ENCODE measurements at places on chromosomes 4 and X. TPM values are rescaled to one million over a fixed set of nuclear protein-coding genes. Genes with fewer than 3 reads are reported as not detected.

Gene DCAF4L1
- not detected for total RNA-seq

Gene EGF
- total RNA-seq = 1.4 TPM

Gene NUP62CL
- total RNA-seq = not detected

Gene PRR32
- not detected for total RNA-seq

Gene FABP2
- not detected for total RNA-seq

Gene HSFX2
- total RNA-seq = not detected

Gene GSX2
- total RNA-seq = not detected

Gene LIMCH1
- total RNA-seq = 18.4 TPM

Gene SYTL5
- 0.10 TPM for total RNA-seq

Gene NLRP2B
- total RNA-seq = not detected

Gene MXRA5
- total RNA-seq = 10.4 TPM

Gene MAMLD1
- 4.6 TPM for total RNA-seq

Gene ACTRT1
- total RNA-seq = not detected

Gene CBR4
- 9.5 TPM for total RNA-seq

Gene PCDH11X
- not detected for total RNA-seq

- no peaks in the 10 kb centered on the region for H3K4me1 ChIP-seq
- H3K4me3 ChIP-seq = no peak overlapping the region
- H3K27ac ChIP-seq = no peak overlapping the region
Observed at GRCh38 chrX:112678831-112679230, 907 bp downstream of the LHFPL1 start.

GRCh38 chrX:17595456-17596035, 141.7 kb upstream of the SCML1 start:
- H3K27me3 ChIP-seq = peaks cover 3% of the 10 kb centered on the region
- DNase-seq = peak; percentile 56
- H3K27ac ChIP-seq = peak overlapping the region; percentile 72

GRCh38 chr4:54852054-54852453, 194.3 kb downstream of the KIT start:
- no peak overlapping the region for H3K4me3 ChIP-seq
- no peaks in the 10 kb centered on the region for H3K36me3 ChIP-seq
- H3K4me1 ChIP-seq = no peaks in the 10 kb centered on the region

DNA sequence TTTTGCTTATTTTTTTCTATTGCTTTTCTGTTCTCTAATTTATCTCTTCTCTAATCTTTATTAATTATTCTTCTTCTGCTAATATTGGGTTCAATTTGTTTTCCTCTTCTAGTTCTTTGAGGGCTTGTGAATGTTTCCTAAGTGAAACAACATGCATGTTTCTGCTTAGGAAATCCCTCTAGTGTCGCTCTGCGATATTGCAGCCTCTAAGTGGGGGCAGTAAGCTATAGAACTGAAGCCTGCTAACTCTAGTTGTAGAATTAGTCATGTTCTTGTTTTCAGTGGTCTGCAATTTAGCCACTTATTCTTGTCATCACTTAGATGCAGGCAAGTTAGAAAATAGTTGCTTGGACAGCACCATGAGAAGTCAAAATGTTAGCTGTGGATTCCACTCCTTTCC, 222.6 kb downstream of the SPIN4 start:
- no peak overlapping the region for H3K27ac ChIP-seq
- no peaks in the 10 kb centered on the region for H3K4me1 ChIP-seq
- H3K36me3 ChIP-seq = no peaks in the 10 kb centered on the region
- peak; percentile 5 for DNase-seq
- no peak overlapping the region for H3K4me3 ChIP-seq

DNA sequence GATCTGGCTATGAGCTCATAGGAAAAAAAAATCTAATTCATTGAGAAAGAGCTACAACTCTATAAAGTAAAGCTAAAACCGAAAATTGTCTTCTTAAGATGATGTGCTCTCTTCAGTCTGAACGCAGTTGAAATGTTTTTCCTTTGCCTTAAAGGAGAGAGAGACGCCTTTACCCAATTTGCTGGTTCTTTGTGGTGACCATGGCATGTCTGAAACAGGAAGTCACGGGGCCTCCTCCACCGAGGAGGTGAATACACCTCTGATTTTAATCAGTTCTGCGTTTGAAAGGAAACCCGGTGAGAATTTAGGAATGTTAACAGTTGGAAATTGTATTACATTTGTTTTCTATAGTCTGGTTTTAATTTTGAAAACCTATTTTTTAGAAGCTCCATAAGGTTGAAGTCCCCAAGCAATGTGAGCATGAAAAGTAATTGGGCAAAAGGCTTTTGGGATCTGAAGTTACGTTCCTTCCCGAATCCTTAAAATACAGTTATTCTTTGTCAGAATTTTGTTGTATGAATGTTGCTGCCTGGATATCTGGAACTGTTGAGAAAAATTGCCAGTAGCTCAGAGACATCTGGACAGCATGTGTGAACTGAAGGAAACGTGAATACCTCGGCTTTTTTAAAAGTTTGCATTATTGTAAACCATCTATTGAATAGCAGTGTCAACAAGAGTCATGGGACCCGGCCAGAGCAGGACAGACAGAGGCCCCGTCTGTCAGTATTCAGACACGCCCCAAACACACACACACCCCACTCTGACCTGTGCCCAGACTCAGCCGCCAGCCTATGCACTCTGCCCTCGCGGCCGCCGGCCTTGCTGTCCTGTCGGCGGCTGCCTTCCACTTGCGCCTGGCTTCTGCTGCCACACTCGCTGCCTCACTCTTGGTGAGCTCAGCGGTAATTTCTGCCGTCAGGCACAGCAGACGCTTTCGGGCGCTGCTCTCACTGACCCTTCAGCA, 9.9 kb downstream of the PIGG start:
- no peak overlapping the region for H3K4me3 ChIP-seq
- H3K4me1 ChIP-seq = no peaks in the 10 kb centered on the region

DNA sequence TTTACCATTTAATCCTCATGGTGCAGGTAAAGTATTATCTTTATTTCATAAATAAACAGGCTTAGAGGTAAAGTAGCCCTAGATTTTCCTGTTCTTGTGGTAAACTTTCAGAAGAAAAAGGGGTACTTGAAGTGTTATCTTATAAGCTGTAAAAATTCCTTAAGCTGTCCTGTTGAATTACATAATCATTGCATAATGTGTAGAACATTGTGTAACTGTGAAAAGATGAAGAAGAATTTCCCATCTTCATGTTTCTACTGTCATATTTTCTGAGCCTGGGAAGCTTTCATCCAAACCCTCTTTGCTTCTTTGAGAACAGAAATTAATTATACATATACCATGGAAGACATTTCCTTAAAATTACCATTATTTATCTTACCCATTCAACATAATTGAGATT, 90.5 kb downstream of the ELOVL6 start:
- H3K27me3 ChIP-seq = peaks cover 2% of the 10 kb centered on the region
- peaks cover 8% of the 10 kb centered on the region for H3K36me3 ChIP-seq
- no peak overlapping the region for H3K27ac ChIP-seq
- H3K4me3 ChIP-seq = no peak overlapping the region
- DNase-seq = no peak

DNA sequence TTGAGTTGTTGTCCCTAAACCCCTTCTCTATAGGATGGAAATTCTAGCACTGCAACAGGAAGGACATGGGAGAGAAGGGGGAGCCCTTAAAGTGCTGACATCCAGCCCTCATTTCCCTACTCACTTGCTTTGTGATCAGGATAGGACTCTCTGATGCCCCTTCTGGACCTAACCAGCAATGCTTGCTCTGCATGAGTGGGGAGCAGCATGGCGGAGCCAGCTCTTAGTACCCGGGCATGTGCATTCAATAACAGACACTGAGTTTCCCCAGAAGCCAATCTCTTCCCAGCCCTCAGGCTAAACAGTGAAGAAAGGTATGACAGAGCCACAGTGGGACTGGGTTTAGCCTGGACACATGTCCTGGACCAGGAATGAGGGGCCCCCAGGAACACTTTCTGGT, 14.0 kb downstream of the SOD3 start:
- no peaks in the 10 kb centered on the region for H3K27me3 ChIP-seq
- H3K4me1 ChIP-seq = peaks cover 16% of the 10 kb centered on the region
- no peak overlapping the region for H3K4me3 ChIP-seq
- H3K36me3 ChIP-seq = peaks cover 22% of the 10 kb centered on the region
- H3K27ac ChIP-seq = peak overlapping the region; percentile 41

DNA sequence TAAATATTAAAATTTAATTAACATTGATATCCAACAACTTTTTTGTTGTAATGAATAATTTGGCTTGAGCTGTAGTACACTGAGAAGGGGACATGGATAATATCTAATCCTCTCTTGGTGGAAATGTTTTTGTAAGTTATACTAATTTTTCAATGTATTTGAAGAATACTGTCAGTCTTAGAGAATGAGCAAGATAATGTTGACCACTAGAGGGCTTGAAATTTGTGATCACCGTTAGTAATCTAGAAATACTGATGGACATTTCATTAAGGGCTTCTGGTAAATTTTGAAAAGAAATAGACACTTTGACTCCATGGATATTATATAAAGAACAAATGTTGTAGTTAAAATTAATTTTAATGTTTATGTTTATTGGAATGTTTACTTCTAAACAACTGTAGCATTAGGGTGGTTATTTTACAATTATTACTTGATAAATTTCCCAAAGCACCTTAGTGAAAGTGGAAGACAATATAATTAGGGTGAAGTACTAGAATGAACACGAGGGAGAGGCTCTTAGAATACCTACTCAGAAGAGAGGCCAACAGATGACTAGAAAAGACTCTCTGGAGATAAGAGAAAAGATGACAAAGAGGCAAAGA, 20.0 kb upstream of the CAMK2D start:
- no peak overlapping the region for H3K4me3 ChIP-seq
- H3K4me1 ChIP-seq = peaks cover 31% of the 10 kb centered on the region
- H3K36me3 ChIP-seq = no peaks in the 10 kb centered on the region
- no peak overlapping the region for H3K27ac ChIP-seq

DNA sequence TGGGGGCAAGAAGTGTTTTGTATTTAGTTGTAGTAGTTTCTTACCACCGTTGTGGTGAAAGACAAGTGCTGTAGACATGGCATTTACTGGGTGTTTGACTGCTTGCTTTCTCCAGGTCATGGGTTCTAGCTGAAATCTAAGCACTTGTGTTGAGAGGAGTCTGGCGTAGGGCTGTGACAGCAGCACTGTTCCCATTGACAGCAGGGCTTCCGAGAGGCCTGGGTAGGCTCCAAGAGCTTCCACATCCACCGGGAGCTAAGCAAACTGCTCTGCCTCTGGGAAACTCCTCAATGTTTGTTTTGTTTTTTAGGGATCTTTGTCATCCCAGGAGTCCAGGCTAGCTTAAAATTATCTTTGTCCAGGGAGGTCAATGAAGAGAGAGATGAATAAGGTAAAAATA, 44.3 kb downstream of the BMPR1B start:
- H3K27ac ChIP-seq = no peak overlapping the region
- no peak for DNase-seq
- no peak overlapping the region for H3K4me3 ChIP-seq
- peaks cover 12% of the 10 kb centered on the region for H3K27me3 ChIP-seq

DNA sequence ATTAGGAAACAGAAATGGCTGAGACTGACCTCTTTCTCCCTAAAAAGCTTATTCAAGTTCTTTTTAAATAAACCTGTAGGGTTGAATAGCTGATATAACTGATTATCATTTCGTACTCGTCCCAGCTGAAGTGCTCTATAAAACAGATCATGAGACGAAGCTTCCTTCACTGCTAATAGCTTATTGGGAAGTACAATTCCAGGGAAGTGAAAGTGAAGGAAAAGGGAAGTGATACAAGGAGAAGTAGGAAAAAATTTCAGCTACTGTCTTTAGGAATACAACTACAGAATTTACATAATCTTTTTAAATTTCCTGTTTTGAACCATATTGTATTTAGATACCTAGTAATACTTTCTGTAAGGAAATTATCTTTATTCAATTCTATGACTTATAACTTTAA, 103.0 kb downstream of the SNCA start:
- H3K4me3 ChIP-seq = no peak overlapping the region
- no peak for DNase-seq
- H3K36me3 ChIP-seq = no peaks in the 10 kb centered on the region
- H3K4me1 ChIP-seq = peaks cover 10% of the 10 kb centered on the region

DNA sequence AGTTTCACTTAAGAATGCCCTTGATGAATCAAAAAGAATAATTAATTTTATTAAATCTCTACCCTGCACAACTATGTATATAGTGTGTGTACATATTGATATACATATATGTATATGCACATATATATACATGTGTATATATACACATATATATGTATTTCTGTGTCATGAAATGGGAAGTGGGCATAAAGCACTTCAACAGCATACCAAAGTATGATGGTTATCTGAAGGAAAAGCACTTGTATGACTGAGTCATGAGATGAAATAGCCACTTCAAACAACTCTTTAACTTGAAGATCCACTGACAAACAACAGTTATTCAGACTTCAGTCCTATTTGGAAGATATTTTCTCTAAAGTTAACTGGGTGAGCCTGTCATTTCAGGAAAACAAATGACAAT, 16.3 kb downstream of the RNF128 start:
- H3K27ac ChIP-seq = no peak overlapping the region
- no peak for DNase-seq
- H3K4me3 ChIP-seq = no peak overlapping the region

- no peaks in the 10 kb centered on the region for H3K36me3 ChIP-seq
- no peak for DNase-seq
- peaks cover 28% of the 10 kb centered on the region for H3K27me3 ChIP-seq
- no peak overlapping the region for H3K27ac ChIP-seq
- no peaks in the 10 kb centered on the region for H3K4me1 ChIP-seq
- no peak overlapping the region for H3K4me3 ChIP-seq
Observed at GRCh38 chr4:1459722-1460511, 53.7 kb upstream of the NKX1-1 start.

- no peaks in the 10 kb centered on the region for H3K4me1 ChIP-seq
- peak; percentile 29 for DNase-seq
- no peaks in the 10 kb centered on the region for H3K27me3 ChIP-seq
Observed at GRCh38 chr4:64781737-64782326, 372.6 kb upstream of the TECRL start.

GRCh38 chr4:1293531-1293941, 3.8 kb downstream of the MAEA start:
- peaks cover 5% of the 10 kb centered on the region for H3K27me3 ChIP-seq
- H3K27ac ChIP-seq = no peak overlapping the region
- no peaks in the 10 kb centered on the region for H3K36me3 ChIP-seq
- peaks cover 42% of the 10 kb centered on the region for H3K4me1 ChIP-seq

DNA sequence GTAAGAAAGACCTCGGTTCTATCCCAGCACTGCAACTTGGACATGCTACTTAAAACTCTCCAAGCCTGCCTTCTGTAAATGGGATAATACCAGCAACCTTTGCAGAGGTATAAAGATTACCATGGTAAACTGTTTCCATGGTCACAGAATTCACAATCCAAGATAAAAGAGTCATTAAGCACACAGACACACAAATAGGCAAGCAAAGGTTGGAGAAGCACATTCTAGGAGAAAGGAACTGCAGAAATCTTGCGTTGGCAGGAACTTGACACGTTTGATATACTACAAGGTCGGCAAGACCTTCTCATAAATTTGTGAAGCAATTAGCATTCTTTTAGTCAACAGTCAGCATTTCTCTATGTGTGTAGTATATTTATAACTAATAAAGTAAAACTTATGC, 12.3 kb upstream of the CHRNA9 start:
- H3K27me3 ChIP-seq = peaks cover 6% of the 10 kb centered on the region
- DNase-seq = peak; percentile 51
- H3K4me3 ChIP-seq = no peak overlapping the region
- peak overlapping the region; percentile 91 for H3K27ac ChIP-seq
- no peaks in the 10 kb centered on the region for H3K36me3 ChIP-seq
- peaks cover 55% of the 10 kb centered on the region for H3K4me1 ChIP-seq

- peaks cover 68% of the 10 kb centered on the region for H3K36me3 ChIP-seq
- peaks cover 100% of the 10 kb centered on the region for H3K4me1 ChIP-seq
- peak overlapping the region; percentile 80 for H3K27ac ChIP-seq
- DNase-seq = no peak
- peaks cover 12% of the 10 kb centered on the region for H3K27me3 ChIP-seq
Observed at GRCh38 chr4:10104211-10104990, 12.2 kb downstream of the WDR1 start.
